ENCODE measurements at places on chromosomes 6 and 20.

DNA sequence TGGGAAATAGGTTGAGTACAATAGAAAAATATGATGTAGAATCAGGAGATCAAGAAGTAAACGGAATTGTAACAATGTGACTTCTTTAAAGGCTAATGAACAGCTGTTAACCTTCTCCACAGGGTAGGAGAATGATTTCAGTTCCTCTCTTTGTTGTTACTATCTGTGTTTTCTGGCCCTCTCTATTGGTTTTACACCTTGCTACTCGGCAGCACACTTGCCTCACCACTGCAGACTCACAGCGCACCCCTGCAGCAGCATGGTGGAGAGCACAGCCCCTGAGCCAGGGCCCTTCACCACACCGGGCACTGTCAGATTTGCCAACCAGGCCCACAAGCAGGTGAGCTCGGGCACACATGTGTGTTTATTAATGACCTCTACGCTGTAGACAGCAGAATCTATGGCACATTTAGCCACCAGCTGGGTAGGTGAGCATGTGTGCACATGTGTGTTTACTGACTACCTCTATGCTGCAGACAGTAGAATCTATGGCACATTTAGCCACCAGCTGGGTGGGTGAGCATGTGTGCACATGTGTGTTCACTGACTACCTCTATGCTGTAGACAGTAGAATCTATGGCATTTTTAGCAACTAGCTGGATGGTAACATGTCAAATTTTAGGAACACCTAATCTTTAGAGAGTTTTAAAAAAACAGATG, 16.8 kb downstream of the SFT2D1 start:
- DNase-seq: no peak

GRCh38 chr6:89267918-89268317, 47.2 kb downstream of the GABRR2 start:
- DNase-seq: no peak

- no peak for DNase-seq
Observed at GRCh38 chr6:13368079-13368730, 39.9 kb upstream of the TBC1D7 start.

DNA sequence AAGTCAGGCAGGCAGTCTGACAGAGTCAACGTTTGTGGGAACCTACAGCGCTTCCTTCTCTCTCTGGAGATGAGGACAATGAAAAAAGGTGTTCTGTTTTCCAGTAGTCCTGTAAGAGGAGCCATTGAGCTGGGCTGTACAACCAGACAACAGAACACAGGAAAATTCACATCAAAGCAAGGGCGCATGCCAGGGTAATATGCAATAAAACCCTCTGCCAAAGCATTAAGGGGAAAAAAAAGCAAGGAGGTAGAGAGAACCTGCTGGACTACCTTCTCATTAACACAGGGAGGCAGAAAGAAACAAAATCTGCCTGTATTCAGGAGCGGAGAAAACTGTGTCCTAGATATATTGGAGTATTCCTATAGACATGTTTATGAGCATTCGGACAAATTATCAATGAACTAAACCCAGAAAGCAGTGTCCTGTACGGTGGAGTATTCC, 1.3 kb downstream of the RNF24 start:
- no peak for DNase-seq

DNA sequence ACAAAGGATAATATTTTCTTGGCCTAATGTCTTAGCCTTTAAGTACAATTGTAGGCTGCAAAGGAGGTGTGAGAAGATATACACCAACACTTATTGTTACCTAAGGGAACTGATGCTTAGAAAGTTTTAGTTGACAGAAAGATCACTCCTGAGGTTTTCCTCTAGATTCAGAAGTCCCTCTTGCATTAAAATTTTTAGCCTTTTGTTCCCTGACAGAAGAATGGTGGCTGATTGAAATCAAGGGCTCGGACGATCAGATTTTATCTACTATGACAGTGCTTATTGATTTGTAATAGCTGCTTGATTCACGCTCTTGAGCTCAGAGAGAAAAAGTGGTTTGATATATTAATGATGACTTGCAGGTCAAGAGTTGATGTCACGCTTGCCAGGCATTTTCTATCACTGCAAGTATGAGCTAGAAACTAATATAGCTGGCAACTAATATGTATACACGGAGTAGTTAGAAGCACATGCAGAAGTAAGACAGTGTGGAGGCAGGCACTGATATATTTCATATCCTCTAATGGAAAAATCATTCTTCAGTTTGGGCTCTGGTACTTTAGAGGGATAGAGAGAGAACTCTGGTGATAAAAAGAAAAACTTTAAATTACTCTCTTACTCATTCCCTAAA, 246.6 kb upstream of the ID4 start:
- DNase-seq: no peak

- DNase-seq: peak; percentile 60
Observed at GRCh38 chr6:3518356-3519190, 61.7 kb upstream of the SLC22A23 start.

- DNase-seq: no peak
Observed at GRCh38 chr20:45459606-45460005, 9.9 kb upstream of the WFDC2 start.

DNA sequence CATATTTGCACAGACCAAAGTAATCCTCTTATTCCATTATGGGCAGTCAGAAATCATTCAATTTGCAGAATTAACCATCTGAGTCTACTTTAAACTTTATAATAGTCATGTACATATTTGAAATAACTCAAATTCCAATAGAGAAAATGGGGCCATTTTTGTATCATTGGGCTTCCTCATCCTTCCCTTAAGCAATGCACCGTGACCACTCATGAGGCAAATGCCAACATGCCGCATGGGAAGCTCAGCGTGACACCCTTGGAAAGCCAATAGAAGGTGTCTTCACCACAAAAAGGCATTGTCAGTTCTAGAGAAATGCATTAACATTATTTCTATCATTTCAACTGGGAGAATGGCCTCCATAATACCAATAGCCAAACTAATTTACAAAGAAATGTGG, 38.5 kb downstream of the SIM1 start:
- no peak for DNase-seq

- no peak for DNase-seq
Observed at GRCh38 chr6:136323431-136324112, 33.9 kb upstream of the BCLAF1 start.

- DNase-seq: no peak
Observed at GRCh38 chr6:28248916-28249315, 3.2 kb downstream of the ZKSCAN4 start.

GRCh38 chr6:138692978-138693909, 80.3 kb upstream of the CCDC28A start:
- peak; percentile 83 for DNase-seq

- DNase-seq: no peak
Observed at GRCh38 chr6:80502871-80503270, 396.4 kb downstream of the BCKDHB start.
